ENCODE measurements at places on chromosomes 6 and 20.

- DNase-seq = peak; percentile 70
Observed at GRCh38 chr6:32129297-32130088, 595 bp downstream of the FKBPL start.

- peak; percentile 96 for DNase-seq
Observed at GRCh38 chr20:62740286-62741141, 31.9 kb downstream of the NTSR1 start.

GRCh38 chr6:83490217-83490807, 22.0 kb upstream of the PRSS35 start:
- no peak for DNase-seq

DNA sequence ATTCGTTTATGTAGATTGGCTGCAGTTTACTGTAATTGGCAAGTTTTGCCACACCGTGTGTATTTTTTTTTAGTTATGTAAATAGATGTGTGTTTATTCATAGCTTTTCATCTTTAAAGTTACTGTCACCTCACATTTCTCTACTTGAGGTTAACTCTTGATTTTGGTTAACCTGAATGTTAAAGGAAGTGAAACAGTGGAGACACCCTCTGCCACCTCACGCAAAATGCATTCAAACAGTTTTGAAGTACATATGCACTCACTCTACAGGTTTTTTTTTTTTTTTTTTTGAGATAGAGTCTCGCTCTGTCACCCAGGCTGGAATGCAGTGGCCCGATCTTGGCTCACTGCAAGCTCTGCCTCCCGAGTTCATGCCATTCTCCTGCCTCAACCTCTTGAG, 17.7 kb downstream of the OR2A4 start:
- no peak for DNase-seq

- DNase-seq = no peak
Observed at GRCh38 chr20:23294166-23294565, 56.4 kb upstream of the NXT1 start.

- DNase-seq = peak; percentile 70
Observed at GRCh38 chr6:156686301-156686994, 90.7 kb upstream of the ARID1B start.

DNA sequence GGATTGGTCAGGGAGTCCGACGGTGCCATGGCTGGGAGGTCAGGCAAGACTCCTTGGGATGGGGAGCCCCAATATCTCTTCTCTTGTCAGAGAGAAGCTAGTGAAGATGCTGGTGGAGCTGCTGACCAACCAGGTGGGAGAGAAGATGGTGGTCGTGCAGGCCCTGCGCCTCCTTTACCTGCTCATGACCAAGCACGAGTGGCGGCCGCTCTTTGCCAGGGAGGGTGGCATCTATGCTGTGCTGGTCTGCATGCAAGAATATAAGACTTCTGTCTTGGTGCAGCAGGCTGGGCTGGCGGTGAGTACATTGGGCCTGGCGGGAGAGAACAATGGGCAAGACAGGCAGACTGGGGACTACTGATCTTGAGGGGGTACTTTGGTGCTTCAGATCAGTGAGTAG, 10.9 kb downstream of the CUL9 start:
- no peak for DNase-seq

DNA sequence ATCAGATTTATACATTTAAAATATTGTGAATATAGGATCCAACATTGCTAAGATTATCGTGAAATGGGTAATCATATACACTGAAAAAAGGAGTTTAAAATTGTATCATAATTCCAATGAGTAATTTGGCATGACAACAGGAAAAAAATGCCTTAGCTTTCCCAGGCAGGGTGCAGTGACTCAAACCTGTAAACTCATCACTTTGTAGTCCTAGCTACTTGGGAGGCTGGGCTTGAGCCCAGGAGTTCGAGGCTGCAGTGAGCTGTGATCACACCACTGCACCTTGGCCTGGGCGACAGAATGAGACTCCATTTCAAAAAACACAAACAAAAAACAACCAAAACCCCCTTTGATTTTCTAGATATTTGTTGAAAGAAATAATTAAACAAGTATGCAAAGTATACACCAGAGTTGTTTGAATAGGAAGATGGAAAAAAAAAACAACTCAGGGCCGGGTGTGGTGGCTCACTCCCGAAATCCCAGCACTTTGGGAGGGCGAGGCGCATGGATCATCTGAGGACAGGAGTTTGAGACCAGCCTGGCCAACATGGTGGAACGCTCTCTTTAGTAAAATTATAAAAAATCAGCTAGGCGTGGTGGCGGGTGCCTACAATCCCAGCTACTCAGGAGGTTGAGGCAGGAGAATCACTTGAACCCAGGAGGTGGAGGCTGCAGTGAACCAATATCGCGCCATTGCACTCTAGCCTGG, 98.7 kb downstream of the TRERF1 start:
- no peak for DNase-seq

DNA sequence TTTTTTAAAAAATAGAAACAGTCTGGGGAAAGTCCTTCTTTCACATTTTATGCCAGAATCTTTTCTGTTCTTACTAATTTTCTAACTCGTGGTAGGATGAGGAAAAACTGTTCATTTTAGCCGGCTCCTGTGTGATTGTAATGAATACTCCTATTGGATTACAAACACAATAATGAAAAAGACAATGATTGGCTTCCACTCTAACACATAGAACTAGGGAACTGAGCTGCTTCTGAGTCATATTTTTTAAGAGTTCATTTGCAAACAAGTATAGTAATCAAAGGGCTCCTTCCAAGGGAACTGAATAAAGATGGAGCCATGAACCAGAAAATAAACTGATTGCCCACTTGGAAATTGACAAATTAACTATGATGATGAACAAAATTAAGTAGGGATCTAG, 265.3 kb upstream of the TCF21 start:
- no peak for DNase-seq

DNA sequence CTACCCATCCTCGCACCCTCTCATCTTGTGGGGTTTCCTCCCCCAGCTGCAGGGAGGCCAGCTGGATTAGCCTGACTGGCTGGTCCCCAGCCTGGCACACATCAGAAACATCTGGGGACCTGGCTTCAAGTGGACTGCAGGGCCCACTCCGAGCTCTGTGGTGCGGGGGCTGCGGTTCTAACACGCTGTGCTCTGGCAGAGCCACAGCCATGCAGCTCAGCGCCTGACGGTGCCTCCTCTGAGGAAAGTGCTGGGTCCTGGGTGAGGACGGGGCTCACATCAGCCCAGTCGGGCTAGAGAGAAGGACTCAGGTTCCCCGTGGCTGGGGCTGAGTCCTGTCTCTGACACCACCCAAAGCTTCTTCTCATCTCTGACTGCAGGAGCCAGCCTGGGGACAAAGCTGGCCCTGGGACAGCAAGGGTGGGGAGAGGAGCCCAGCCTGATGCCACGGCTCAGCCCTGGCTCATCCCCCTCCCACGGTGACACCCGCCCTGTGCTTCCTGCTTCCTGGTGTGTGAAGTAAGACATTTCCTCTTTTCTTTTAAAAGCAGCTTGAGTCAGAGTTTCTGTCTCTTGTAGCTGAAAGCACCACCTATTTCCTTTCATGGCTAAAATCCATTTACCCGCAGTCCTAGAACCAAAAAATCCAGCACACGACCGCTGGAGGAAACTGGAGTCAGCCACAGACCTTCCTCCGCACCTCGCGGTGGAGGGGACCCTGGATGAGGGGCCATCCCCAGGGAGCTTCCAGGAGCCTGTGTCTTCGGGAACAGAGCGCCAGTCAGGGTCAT, 127.4 kb upstream of the AFDN start:
- DNase-seq = peak; percentile 89

- peak; percentile 79 for DNase-seq
Observed at GRCh38 chr20:33653218-33653899, 8.8 kb upstream of the C20orf144 start.

- DNase-seq = no peak
Observed at GRCh38 chr6:130993292-130993765, 69.7 kb downstream of the EPB41L2 start.

DNA sequence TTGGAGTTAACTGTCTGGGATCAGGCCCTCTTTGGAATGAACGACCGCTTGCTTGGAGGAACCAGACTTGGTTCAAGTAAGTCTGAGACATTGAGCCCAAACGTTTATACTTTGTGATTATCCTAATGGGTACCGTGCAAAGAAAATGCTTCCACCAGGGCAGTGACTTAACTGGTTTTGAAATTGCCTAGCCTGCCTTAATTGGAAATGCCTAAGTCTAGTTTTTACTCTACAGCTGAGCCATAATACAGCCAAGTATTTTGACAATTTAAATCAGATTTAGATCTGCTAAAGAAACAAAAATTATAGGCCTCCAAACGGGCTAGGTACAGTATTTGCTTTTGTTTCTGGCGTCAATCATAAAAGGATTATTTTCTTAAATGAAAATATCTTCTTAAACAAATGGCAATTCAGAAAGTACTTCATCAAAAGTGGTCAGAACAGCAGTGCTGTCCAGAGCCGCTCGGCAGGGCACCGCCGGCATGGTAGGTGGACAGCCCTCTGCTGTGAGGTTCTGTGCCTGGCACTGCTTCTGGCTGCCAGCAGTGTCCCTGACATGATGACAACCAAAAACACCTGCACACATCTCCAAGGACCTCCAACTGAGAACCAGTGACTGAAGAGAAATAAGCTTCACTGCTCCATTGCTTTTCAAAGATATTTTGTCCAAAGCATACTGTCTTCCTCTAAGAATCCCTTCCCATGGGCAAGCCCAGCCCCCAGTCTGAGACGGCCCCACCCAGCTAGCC, 55.6 kb downstream of the EZR start:
- no peak for DNase-seq

DNA sequence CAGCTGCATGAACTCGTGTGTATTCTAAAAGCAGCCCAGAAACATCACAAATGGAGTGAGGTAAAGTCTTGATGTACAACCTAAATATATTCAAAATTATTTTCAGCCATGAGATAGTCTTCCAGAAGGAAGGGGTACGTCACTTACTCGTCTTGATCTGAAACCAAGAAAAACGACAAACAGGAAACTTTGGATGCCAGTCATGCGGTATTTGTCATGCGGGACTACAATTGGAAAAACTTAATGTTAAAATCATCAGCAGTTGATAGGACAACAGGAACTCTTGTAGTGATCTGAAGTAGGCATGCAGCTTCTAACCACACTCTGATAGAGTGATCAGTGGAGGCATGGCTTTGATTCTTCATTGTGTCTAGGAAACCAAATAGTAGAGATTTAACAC, 29.7 kb downstream of the FAM217A start:
- no peak for DNase-seq

DNA sequence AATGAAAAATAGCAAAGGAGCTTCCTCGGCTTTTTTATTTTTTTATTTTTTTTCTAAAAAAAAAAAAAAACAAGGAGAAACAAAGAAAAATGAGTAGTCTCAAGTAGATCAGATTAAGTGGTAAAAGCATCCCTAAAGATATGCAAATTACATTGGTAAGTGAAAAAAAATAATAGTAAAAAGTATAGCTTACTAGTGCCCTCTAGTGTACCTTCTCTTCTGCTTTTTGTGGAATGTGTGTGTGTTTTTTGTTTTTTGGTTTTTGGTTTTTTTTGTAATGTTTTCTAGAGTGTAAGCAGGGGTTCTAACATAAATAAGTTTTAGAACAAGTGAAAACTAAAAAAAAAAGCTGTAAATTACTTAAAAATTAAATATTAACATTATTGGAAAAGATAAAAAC, 1062.0 kb downstream of the HACE1 start:
- no peak for DNase-seq

- DNase-seq = no peak
Observed at GRCh38 chr6:16897669-16898068, 136.4 kb upstream of the ATXN1 start.

DNA sequence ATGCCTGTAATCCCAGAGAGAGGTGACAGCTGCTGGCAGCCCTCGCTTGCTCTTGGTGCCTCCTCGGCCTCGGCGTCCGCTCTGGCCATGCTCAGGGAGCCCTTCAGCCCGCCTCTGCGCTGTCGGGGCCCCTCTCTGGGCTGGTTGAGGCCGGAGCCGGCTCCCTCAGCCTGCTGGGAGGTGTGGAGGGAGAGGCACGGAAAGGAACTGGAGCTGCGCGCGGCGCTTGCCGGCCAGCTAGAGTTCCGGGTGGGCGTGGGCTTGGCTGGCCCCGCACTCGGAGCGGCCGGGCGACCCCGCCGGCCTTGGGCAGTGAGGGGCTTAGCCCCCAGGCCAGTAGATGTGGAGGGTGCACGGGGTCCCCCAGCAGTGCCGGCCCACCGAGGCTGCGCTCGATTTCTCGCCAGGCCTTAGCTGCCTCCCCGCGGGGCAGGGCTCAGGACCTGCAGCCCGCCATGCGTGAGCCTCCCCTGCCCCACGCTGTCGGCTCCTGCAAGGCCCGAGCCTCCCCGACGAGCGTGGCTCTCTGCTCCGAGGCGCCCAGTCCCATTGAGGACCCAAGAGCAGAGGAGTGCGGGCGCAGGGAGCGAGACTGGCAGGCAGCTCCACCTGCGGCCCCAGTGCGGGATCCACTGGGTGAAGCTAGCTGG, 34.6 kb downstream of the C6orf52 start:
- DNase-seq = no peak

DNA sequence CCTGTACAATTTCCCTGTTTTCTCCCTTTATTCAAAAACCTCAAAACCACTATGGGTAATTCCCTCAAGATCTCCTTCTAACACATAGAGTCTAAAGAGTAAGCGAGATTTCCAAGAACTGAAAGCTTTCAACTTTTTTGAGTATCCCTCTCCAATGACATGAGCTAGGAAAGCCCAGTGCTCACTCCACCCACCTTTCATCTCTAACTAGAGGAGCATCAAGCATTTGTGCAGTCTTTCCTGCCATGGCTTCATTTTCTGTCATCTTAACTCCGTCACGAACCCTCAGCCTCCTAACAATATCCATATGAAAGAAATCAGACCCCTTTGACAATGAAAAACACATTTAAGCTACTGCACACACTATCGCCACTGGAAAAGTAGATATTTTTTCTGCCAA, 91.9 kb upstream of the SUPT3H start:
- no peak for DNase-seq

DNA sequence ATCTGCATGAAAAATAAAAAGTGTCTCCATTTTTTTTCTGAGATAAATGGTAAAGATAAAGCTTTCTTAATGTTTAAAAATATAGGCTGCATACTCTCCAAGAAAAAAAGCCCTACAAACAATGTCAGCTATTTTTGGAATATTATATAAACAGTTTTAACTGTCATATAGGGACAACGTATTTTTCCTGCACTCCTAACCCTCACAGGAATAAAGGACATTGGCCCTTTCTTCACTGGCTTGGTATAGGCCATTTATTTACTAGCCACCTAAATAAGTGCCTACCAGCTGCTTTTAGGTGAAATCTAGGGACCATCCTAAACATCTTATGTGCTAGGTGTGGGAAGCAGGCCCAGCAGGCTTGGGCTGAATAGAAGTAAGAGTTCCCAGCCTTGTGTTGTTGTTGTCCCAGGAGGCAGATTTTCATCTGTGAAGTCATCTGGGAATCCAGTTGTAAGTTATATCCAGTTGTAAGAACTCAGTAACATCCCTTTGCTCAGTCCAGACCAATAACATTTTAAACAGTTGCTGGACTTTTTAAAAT, 21.3 kb downstream of the FOXO3 start:
- DNase-seq = no peak

- DNase-seq = no peak
Observed at GRCh38 chr6:106446983-106447382, 86.5 kb downstream of the CRYBG1 start.

DNA sequence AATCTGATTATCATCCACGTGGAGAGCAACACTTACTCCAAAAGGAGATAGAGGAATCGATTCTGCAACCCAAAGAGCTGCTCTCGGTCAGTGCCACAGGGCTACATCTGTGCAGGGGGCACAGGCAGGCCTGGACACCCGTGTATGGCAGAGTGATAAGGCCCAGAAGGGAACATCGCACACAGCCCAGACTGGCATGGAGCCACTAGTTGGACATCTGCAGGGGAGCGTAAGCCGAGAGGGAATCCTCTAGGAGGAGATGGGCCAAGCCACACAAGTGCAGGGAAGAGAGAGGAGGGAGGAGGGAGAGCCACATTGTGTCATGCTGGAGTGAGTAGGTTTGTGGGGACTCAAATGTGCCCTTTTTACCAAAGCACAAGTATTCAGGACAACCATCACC, 50.4 kb upstream of the ENTPD6 start:
- DNase-seq = no peak

Data from activated CD4-positive, alpha-beta T cell treated with anti-CD3 and anti-CD28 coated beads, Interleukin-2, amount 10 ng/mL, durations not matched to agents 24 days and 14 days (primary cell).